ENCODE measurements at places on chromosomes 3 and 15. TPM values are rescaled to one million over a fixed set of nuclear protein-coding genes. Genes with fewer than 3 reads are reported as not detected.

DNA sequence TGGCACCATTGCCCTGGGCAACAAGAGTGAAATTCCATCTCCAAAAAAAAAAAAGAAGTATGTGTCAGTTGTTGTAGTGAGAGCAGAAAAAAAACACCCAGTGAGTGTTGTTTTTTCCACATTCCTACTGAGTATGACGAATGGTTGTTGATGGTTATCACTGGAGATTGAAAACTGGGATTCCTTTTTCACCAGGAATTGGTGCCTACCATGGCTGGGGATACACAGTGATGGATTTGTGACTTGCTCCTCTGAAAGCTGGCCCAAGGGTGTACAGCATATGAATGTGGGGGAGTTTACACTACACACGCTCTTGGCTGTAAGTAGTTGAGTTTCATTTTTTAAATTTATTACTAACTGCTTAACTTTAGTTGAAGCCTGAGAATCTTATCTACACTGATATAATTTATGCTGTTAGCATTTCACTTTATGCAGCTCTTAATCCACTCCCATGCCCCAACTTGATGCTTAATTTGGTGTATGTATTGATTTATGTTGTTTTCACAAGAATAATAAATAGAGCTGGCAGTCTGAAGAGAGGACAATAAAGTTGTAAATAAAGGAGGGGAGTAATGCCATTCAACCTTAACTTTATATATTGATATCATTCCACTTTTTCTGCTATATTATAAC, 56.0 kb upstream of the MME start:
- DNase-seq, result no peak

GRCh38 chr3:150104564-150104963, 133.9 kb upstream of the PFN2 start:
- no peak for DNase-seq

DNA sequence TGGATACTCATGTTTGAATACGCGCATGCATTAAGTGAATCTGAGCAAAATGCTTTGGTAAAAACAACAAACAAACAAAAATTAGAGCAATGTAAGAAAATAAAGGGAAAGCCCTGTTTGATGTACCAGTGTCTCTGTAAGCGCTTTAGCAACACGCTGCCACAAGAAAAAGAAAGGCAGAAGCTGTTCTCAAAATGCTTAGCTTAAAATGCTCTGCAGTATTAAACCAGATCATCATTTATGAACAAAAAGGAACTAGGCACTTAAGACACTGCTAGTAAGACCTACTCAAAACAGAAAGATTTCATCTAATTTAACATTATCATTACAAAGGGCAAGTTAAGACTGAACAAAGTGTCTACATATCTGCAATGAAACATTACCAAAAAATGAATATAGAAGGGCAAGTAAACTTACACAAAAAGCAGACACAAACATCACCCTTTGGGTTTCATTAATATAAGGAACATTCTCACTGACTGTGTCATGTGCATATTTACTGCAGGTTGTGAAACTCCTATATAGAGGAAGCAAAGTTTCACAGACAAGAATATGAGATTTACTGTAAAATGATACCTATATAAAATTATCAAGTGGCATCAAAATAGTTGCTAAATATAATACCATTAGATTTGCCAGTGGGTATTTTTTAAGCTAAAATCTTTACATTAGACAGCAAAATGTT, 102.1 kb downstream of the FBXL22 start:
- DNase-seq, result no peak

Gene ABCC5
- total RNA-seq, result 24.2 TPM

Gene CRABP1
- total RNA-seq, result not detected

All from mesenteric fat pad (tissue), 1 donor.